Activated naive CD4-positive, alpha-beta T cell treated with anti-CD3 and anti-CD28 coated beads for 36 hours (primary cell): ENCODE measurements at places on chromosomes 11 and 22. TPM values are rescaled to one million over a fixed set of nuclear protein-coding genes. Genes with fewer than 3 reads are reported as not detected.
A peak's percentile ranks its signal among the peaks of the same experiment; 100 is the strongest.

DNA sequence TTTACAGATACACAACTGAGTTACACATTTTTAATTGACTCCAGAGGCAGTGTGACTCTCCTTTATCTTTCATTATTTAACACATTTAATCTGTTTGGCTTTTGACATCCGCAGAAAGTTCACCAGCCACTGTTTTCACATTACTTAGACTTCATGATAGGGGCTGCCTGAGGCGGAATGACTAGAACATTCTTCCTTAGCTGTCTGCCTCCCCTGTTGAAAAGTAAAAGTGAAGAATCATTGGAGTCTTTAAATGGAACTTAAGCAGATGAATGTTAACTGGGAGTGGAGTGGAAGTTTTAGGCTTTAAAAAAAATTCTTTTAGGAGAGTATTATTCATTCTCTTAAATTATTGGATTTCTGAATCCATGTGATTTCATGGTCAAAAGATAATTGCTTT is 229.2 kb upstream of the MTNR1B start:
- H3K36me3 ChIP-seq = no peaks in the 10 kb centered on the region
- no peak overlapping the region for H3K27ac ChIP-seq
- H3K4me3 ChIP-seq = no peak overlapping the region
- H3K4me1 ChIP-seq = no peaks in the 10 kb centered on the region
- DNase-seq = no peak

GRCh38 chr11:72704028-72704782 is 30.0 kb upstream of the PDE2A start:
- no peak for DNase-seq
- peaks cover 28% of the 10 kb centered on the region for H3K36me3 ChIP-seq

DNA sequence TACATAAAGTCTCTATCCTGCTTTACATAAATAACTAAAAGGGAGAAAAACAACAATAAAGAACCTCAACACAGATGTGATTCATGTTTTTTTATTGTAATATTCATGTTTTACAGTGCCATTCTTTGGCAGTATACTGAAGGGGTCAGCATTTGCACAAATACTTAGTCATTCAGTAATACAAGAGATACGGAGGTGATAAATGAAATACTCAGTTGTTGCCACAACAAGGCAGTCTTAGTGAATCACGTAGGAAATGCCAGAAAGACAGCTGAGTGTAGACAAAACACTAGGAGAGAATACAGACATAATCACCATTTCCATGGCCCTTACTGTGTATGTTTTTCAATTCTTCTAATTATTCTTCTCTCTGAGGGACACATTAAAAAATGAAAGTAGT is 910.4 kb downstream of the METTL15 start:
- H3K4me3 ChIP-seq = no peak overlapping the region
- H3K4me1 ChIP-seq = no peaks in the 10 kb centered on the region
- no peaks in the 10 kb centered on the region for H3K27me3 ChIP-seq
- no peaks in the 10 kb centered on the region for H3K36me3 ChIP-seq

- no peak overlapping the region for H3K27ac ChIP-seq
- no peaks in the 10 kb centered on the region for H3K36me3 ChIP-seq
- no peak overlapping the region for H3K4me3 ChIP-seq
- peaks cover 63% of the 10 kb centered on the region for H3K27me3 ChIP-seq
- H3K4me1 ChIP-seq = peaks cover under 1% of the 10 kb centered on the region
These were observed 16.1 kb downstream of the LMO2 start for GRCh38 chr11:33875621-33876294.

DNA sequence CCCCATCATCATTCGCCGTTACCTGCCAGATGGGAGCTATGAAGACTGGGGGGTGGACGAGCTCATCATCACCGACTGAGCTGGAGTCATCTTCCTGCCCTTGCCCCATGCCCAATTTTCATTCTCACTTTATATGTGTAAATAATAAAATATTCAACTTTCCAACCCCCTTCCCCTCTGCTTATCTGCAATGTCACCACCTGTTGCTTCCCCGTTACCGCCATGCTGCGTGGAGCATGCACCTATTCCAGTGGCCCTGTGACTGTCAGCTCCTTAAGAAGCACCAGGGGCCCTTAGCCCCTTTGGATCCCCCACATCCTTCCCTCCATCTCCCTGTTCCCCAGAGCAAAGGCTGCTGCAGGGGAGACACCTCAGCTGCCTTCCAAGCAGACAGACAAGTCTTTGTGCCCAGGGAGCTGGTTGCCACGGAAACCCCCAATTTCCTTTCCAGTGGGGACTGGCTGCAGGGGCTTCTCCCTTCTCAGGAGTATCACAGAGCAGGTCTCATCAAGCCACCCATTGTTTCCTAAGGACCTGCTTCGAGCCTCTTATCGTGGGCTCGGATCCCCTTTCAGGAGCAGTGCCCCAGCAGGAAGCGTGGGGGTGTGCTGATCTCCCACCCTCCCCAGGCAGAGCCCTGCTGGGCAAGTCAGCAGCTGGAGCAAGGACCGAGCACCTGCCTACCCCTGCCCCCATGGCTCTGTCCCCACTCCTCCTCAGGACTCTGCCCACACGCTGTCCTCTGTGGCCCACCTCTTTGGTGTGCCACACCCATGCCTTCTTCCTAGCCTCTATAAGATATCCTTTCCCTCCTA is 14.3 kb downstream of the POLR2F start:
- H3K4me3 ChIP-seq = no peak overlapping the region
- no peaks in the 10 kb centered on the region for H3K4me1 ChIP-seq
- no peak for DNase-seq
- no peak overlapping the region for H3K27ac ChIP-seq
- peaks cover 18% of the 10 kb centered on the region for H3K36me3 ChIP-seq
- H3K27me3 ChIP-seq = no peaks in the 10 kb centered on the region

DNA sequence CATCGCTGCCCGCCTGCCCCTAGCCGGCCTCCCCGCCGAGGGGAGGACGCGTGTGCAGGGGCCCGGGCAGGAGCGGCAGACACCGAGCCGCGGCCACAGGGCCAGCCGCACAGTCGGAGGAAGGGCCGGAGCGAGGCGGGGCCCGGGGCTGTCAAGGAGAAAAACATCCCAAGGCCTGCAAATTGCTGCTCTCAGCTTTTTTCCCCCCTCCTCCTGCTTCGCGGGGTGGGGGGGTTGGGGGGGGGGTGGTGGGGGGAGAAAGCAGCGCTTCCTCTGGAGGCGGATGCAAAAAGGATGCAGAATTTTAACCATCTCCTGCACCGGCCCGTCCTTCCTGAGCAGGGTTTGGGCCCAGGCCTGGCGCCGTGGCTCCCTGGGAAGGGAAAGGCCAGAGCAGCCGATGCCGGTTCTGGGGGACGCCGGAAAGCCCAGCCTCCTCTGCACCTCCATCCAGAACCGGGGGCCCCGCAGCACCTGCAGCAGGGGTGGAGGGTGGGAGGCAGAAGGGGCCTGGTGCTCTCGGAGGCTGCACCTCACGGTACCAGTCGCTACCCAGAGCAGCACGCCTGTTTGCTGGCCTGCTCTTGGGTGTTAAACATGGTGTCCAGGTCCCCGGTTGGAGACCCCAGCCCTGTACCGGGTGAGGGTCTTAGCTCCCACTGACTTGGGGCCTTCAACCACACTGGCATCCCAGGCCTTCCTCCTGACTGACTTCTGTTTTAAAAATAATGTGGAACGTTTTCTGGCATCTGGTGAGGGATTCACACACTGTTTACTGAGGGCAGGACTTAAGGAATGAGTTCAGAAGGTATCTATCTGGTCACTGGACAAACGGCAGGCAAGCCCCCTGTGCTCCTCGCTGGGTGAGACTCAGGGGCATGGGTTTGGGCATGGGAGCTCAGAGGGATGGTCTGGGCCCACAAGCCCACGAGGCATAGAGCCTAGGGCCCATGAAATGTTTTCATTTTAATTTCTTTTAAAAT is 77.4 kb upstream of the WNT7B start:
- H3K4me3 ChIP-seq = peak overlapping the region; percentile 89
- H3K27ac ChIP-seq = peak overlapping the region; percentile 92
- H3K27me3 ChIP-seq = no peaks in the 10 kb centered on the region
- DNase-seq = peak; percentile 42
- H3K4me1 ChIP-seq = peaks cover 59% of the 10 kb centered on the region

- no peaks in the 10 kb centered on the region for H3K36me3 ChIP-seq
- no peaks in the 10 kb centered on the region for H3K4me1 ChIP-seq
These were observed 77.5 kb downstream of the CNTN5 start for GRCh38 chr11:99098258-99098657.

DNA sequence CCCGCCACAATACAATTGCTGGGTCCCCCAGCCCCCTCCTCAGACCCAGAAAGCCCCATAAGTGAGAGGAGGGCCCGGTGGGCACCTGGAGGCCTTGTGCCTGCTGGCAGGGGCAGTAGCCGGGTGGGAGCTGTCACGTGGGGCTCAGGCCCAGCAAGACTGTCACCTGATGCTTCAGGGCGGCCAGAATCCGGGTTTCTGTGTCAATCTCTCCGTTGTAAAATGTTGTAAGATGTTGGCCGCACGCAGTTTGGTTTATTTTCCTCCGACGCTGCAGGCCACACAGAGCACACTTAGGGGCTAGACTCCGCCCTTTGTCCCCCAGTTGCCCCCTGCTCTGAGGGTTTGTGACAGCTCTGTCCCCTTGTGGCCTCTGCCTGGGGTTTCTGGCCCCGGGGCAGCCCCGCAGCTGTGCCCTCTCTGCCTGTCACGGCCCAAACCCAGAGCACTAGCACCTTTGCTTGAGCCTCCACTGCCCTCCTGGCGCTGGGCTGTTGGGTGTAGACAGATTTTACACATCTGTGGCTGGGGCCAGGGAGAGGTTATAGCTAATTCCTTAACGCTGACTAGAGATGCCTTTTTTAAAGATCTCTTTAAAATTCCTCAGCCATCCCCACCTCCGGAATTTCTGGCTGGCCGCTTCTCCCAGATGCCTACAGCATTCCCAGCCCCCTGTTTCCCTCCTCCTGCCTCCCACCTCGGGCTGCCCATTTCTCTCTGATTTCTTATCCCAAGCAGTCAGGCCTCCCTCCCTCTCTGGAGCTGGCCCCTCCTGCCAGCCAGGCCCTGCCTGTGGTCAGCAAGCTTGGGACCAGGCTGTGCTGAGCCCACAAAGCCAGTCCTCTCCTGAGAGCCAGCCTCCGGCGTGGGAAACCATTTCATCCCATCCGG is 3.2 kb upstream of the PRR5 start:
- no peak overlapping the region for H3K27ac ChIP-seq
- H3K4me1 ChIP-seq = peaks cover 13% of the 10 kb centered on the region
- no peak overlapping the region for H3K4me3 ChIP-seq
- no peak for DNase-seq

DNA sequence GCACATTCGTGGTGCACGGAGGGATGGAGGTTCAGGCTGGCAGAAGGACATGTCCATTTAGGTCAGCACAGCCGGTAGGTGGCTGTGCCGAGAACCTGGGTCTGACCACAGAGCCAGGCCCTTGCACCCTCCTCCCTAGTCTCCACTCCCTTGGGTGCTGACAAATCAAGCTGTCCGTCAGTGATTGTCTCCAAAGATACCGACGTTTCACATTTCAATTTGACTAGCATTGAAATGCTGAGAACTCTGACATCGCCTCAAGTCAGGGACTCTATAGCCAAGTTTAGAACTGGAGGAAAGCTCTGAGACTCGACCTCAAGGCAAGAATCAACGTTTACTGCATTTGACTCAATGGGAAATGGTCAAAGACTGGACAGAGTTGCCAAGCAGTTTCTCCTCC is 1321.1 kb downstream of the TBC1D22A start:
- H3K4me1 ChIP-seq = peaks cover 5% of the 10 kb centered on the region
- H3K27ac ChIP-seq = no peak overlapping the region
- H3K36me3 ChIP-seq = no peaks in the 10 kb centered on the region
- DNase-seq = no peak
- H3K27me3 ChIP-seq = peaks cover 36% of the 10 kb centered on the region

GRCh38 chr11:118915941-118916841 is 9.5 kb downstream of the BCL9L start:
- no peaks in the 10 kb centered on the region for H3K27me3 ChIP-seq
- peak overlapping the region; percentile 87 for H3K4me3 ChIP-seq
- H3K4me1 ChIP-seq = peaks cover 90% of the 10 kb centered on the region
- H3K36me3 ChIP-seq = peaks cover 16% of the 10 kb centered on the region
- no peak for DNase-seq

DNA sequence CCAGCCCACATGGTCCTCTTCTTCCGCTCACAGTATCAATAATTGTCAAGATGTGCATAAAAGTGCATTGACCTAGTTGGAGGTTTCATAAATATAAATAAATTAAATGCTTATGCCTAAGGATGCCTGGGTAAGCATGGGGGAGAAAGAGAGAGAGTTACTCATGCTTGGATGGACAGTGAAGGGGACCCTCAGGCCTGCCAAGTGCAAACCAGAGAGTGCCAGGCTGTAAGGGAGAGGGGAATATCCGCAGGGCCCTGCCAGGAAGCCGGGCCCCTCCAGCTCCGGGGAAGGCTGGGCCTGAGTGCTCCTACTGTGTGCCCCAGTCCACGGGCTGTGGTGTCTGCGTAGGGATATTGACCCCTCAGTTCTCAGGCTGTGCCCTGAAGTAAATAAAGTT is 214.6 kb downstream of the DSCAML1 start:
- no peak for DNase-seq
- no peaks in the 10 kb centered on the region for H3K36me3 ChIP-seq
- H3K4me1 ChIP-seq = no peaks in the 10 kb centered on the region
- H3K4me3 ChIP-seq = no peak overlapping the region
- H3K27ac ChIP-seq = no peak overlapping the region

DNA sequence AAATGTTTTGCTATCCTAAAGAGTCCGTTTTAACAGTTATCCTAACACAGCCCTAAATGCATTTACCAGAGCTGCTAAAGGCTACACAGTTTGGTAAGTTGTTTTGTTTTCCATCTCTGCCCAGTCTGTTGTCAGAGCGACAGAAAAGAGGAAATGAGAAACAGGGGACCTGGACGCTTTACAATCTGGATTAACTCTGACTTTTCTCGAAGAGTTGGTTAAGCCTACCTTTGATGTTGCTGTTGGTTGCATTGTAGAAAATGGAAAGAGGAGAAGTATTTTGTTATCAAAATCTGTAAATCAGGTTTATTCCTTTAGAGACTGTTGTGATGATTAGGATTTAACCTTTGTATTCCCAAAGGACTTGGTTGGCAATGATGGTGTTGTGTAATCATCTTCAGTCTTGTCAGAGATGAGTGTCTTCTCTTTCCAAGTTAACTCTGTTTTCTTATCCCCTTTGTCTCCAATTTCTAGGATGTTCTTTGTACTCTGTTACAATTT is 481 bp downstream of the ANGPTL5 start:
- DNase-seq = no peak
- H3K36me3 ChIP-seq = no peaks in the 10 kb centered on the region
- H3K27me3 ChIP-seq = no peaks in the 10 kb centered on the region
- peaks cover 19% of the 10 kb centered on the region for H3K4me1 ChIP-seq
- peak overlapping the region; percentile 87 for H3K4me3 ChIP-seq

- H3K4me1 ChIP-seq = no peaks in the 10 kb centered on the region
- H3K27me3 ChIP-seq = peaks cover 35% of the 10 kb centered on the region
- H3K36me3 ChIP-seq = no peaks in the 10 kb centered on the region
- H3K27ac ChIP-seq = no peak overlapping the region
- no peak for DNase-seq
These were observed 90.4 kb downstream of the ZNF280B start for GRCh38 chr22:22418163-22418549.

Gene SLCO2B1
- not detected for total RNA-seq

Gene GPR83
- not detected for total RNA-seq

Gene ASCL2
- total RNA-seq = not detected

Gene CHRM4
- total RNA-seq = not detected

Gene MFNG
- 83.1 TPM for total RNA-seq

Gene CNTF
- total RNA-seq = 1.1 TPM

Gene LRRC32
- 2.5 TPM for total RNA-seq
